ENCODE measurements at places on chromosomes 12 and 14. TPM values are rescaled to one million over a fixed set of nuclear protein-coding genes. Genes with fewer than 3 reads are reported as not detected.

- H3K27ac ChIP-seq = no peak overlapping the region
- no peak for DNase-seq
- H3K27me3 ChIP-seq = peaks cover 24% of the 10 kb centered on the region
- H3K4me3 ChIP-seq = no peak overlapping the region
- no peaks in the 10 kb centered on the region for H3K36me3 ChIP-seq
- peaks cover 2% of the 10 kb centered on the region for H3K4me1 ChIP-seq
Observed at GRCh38 chr12:62748941-62749468, 185.9 kb downstream of the PPM1H start.

DNA sequence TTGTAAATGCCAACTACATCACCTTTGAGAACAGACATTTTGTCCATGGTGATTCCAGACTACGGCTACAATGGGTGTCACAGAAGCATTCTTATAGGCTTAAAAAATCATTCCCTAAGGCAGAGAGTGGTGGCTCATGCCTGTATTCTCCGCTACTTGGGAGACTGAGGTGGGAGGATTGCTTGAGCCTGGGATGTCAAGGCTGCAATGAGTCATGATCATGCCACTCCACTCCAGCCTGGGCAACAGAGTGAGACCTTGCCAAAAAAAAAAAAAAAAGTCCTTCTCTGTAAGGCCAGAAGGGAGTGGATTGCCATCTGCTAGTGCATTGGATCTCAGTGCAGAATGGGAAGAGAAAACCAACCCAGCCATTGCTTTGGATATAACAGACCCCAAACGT is 522.5 kb downstream of the VRK1 start:
- DNase-seq = no peak
- H3K4me3 ChIP-seq = no peak overlapping the region
- H3K27me3 ChIP-seq = peaks cover 3% of the 10 kb centered on the region

ST8SIA1 gene
- 13.8 TPM for total RNA-seq

DNA sequence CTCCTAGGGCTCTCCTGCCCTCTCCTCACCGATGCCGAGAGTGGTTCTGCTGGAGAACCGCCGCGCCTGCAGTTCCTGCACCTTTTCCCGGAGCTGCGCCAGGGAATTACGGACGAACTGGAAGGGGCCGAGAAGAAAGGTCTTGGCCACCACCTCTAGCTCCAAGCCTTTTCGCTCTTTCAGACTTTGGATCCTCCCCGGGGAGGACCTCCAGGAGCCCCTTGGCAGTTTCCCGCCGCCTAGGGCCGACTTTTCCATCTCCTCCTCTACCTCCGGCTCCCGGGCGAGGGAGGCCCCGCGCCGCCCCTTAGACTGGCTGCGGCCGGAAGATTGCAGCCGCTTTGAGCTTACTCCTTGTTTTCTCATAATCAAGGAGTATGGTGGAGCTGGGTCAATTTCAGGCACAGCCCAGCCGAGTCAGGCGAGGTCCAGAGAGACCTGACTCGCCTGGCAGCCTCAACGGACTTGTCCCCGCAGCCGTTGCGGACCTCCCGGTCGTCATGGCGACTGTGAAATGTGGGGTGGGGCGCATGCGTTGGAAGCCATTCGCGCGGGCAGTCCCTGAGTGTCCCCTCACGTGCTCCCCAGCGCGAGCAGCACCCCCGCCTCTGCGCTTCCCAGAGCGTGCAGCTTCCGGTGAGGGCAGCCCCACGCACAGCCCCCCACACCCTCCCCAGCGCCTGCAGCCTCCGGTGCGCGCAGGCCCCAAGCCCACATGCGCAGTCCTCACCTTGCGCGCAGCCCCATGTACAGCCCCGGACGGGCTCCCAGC is at the start of gene DPY19L2:
Gene DPY19L2, minus strand, starts transcription at position 466 of the 772 bp plus-strand sequence. Its CDS starts 100 bp downstream, at position 366.
- peaks cover 5% of the 10 kb centered on the region for H3K27me3 ChIP-seq
- no peaks in the 10 kb centered on the region for H3K36me3 ChIP-seq
- H3K4me1 ChIP-seq = peaks cover 18% of the 10 kb centered on the region
- peak within 1 kb of the TSS; percentile 94 for H3K4me3 ChIP-seq

DNA sequence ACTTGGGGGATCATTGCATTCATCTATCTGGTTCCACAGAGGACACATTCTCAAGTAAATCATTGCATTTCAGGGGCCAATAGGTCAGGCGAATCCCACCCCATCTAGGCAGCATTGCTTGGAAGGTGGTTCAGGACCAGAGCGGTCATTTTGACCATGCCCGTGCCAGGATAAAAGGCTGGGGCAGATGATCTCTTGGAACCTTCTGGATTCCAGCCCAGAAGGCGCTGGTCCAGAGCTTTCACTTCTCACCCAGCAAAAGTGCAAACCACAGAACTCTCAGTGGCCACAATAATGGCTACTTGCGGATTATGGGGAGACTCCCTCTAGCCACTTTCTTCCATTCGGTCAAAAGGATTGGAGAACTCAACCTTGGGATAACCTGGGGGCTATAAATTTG is 595 bp upstream of the KRT85 start:
- DNase-seq = no peak
- peaks cover 2% of the 10 kb centered on the region for H3K4me1 ChIP-seq
- peaks cover 23% of the 10 kb centered on the region for H3K27me3 ChIP-seq
- no peak overlapping the region for H3K27ac ChIP-seq
- H3K36me3 ChIP-seq = no peaks in the 10 kb centered on the region
- H3K4me3 ChIP-seq = no peak overlapping the region

- H3K27ac ChIP-seq = no peak overlapping the region
- H3K36me3 ChIP-seq = no peaks in the 10 kb centered on the region
- peaks cover 2% of the 10 kb centered on the region for H3K27me3 ChIP-seq
- no peak overlapping the region for H3K4me3 ChIP-seq
- no peak for DNase-seq
Observed at GRCh38 chr12:86186449-86186848, 69.7 kb downstream of the MGAT4C start.
